ENCODE measurements at places on chromosomes 3 and 15.

- DNase-seq: no peak
Observed at GRCh38 chr15:84889313-84889990, 5.0 kb downstream of the SLC28A1 start.

- no peak for DNase-seq
Observed at GRCh38 chr3:132784502-132785025, 62.4 kb upstream of the NPHP3 start.

DNA sequence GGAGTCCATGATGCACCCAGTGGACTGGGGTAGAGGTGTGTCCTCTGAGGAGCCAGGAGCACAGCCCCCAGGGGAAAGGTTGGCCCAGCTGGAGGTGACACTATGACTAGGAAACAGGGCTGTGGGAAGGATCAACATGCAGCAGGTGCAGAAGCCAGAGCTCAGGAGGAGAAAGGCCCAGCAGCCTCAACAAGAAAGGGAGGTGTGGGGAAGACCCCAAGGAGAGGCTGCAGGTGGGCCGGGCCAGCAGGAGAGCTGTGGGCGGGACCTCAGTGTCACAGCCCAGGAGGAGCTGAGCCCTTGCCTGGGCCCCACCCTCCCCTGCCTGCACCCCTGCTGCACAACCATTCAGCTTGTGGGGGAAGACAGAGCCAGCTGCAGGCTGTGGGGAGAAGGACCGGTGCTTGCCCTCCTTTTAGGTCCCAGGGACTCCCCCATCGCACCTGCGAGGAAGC is 18.4 kb upstream of the KLF13 start:
- peak; percentile 33 for DNase-seq

DNA sequence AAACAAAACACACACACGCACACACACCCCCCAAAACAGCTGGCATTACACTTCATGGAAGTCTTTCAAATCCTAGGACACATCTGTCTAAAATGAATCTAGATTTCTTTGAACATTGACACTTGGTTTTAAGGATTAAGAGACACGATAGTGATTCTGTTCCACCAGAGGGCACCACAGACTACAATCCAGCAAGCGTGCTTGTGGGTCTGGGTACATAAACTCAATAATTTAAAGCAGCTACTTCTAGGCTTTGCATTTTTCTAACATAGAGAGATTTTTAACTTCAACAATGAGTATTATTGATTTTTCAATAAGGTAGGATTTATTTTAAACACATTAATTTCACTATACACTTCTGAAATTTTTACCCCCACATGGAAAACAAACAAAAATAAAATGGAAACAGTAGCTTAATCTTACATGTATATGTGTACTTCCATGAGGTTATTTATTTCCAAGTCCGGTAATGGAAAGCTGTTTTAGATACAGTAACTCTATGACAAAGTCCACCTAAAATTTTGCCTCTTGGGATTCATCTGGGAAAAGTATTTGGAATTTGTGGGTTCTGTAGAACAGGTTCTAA is 564.0 kb upstream of the TGFBR2 start:
- DNase-seq: no peak

DNA sequence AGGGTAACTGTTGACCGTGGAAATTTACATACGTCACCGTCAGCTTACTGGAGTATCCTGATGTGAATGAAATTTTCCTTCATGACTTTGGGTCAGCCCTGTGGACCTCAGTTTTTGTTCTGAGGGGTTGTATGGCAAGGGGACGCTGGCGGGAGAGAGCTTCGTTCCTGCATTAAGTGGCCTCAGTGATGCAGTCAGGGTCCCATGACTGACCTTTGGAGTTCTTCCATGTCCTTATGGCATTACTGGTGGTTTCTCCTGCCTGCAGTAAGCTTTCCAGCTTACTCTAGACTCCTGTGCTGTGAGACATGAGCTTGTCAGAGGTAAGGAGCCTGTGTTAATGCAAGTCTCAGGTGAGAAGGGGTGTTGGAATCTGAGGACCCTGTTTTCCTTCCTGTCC is 1.8 kb downstream of the CD276 start:
- DNase-seq: no peak

- peak; percentile 70 for DNase-seq
Observed at GRCh38 chr15:55846116-55846707, 103.3 kb upstream of the PRTG start.

- no peak for DNase-seq
Observed at GRCh38 chr15:47616876-47617275, 100.4 kb upstream of the SEMA6D start.

DNA sequence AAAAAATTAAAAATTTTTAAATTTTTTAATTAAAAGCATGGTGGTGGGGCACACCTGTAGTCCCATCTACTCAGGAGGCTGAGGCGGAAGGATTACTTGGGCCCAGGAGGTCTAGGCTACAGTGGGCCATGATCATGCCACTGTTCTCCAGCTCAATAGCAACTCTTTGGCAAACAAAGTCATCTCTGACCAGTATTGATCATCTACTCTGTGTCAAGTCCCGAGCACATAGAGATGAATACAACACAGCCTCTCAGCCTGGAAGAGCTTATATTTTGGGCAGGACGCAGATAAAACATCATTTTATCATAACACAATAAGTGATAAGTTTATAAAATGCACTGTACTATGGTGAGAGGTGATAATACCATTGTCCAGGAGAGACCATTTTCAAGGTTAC is 281.6 kb upstream of the GADL1 start:
- no peak for DNase-seq

GRCh38 chr3:24680214-24680967 is 185.7 kb upstream of the THRB start:
- DNase-seq: peak; percentile 33

GRCh38 chr15:62066663-62067447 is at the start of gene C2CD4A:
C2CD4A (plus strand) TSS chr15:62066977; CDS start chr15:62067614, 637 bp downstream.
- DNase-seq: no peak

DNA sequence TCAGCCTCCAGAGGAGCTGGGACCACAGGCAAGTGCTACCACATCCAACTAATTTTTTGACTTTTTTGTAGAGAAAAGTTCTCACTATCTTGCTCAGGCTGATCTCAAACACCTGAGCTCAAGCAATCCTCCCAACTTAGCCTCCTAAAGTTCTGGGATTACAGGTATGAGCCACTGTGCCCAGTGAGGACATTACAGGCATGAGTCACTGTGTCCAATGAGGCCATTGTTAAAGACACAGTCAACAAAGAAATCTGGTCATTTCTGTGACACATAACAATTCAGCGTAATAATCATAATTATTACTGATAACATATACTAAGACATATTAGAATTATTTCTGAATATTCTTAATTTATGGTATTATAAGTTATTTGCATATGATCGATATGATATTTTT is 463.4 kb upstream of the NDN start:
- DNase-seq: no peak

DNA sequence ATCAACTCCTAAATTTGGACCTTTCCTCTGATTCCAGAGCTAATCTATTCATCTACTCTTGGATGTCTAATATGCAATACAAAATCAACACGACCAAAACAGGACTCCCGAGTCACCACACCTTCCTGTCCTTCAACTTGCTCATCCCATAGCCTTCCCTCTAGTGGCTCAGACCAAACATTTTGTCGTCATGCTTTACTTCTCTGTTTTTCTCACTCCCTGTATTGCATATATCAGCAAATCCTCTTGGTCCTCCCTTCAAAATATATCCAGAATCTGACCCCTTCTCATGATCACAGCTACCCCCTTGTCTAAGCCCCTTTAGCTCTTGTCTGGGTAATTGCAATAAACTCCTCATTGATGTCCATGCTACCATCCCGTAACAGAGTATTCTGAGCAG is 30.5 kb upstream of the DCP1A start:
- DNase-seq: no peak

DNA sequence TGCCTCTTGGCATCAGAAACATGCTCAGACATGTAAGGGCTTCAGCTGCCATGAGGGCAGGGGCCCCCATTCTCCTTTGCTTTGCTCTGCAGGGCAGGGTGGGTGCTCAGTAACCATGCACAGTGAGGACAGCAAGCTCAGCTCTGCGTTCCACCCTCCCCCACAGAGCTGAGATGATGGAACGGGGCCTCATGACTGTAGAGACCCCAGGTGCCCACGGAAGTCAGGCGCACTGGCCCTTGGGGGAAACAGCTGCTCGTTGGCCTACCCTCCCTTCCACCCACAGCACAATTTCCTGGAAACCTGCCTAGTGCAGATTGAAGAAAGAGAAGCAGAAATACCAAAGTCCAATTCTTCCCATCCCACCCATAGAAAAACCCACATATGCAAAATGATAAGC is 10.5 kb downstream of the CTXND1 start:
- DNase-seq: no peak
